ENCODE measurements at places on chromosomes 7 and 10.
A peak's percentile ranks its signal among the peaks of the same experiment; 100 is the strongest.

GRCh38 chr10:82288461-82288881 lies 413.5 kb downstream of the NRG3 start:
- no peak for DNase-seq

DNA sequence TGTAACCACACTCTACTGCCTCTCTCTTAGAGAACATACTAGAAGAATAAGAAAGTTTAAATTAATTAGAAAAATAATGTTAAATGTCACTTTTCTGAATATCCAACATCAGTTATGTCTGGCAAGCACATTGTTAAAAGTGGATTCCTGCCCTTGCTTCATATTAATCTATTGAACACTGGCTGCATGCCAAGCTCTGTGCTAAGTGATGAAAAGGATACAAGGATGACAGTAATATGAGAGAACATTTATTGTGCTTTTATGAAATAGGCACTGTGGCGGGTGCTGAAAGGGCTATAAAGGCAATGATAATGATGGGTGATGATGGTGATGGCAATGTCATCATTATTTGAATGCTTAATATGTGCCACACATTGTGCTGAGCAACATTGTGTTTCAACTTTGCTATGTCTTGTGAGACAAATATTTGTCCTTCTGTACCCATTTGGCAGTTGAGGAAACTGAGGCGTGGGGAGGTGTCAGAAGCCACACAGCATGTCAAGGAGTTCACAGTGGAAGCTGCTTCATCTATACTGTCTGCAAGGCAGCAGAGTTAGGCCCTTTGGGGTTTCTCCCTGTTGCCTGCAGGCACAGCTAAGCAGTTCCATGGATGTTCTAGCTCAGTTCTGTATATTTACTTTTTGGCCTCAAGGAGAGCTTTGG lies 64.2 kb upstream of the RAPGEF5 start:
- DNase-seq: no peak

DNA sequence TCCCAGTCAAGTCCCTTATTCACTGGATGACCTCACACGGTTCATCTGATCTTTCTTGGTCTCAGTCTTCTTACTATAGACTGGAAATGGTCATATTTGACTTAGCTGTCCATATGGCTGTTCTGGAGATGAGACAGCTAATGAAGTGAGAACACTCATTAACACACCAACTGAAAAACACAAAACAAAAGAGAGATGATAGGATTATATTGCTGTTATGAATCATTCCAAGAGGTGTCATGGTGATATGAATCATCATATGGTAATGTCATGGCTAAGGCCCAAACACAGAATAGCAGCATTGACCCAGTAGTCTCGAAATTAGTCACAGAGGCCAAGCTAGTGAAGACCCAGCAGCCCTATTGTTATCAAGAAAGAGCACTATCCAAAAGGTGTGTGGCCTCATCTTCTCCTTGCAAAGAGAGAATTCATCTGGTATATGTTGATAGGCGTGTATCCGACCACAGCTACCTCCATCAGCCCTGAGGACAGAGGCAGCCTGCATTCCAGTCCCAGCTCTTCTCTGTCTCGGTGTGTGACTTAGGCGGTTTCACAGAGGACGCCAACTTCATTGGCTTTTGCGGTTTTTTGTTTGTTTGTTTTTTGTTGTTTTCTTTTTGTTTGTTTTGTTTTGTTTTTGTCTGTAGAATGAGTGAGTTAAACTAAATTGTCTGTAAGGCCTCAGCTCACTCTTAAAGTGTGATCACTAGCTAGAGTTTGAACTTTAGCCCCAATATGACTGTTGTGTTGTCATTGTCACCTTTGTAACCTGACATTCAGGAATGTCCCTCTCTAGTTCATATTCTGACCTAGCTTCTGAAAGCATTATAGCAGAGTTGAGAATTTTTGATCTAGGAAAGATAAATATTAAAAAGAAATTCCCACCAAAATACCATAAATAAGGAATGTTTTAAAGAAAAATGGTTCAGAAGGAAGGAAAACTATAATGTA lies 97.4 kb upstream of the PDCD4 start:
- peak; percentile 83 for DNase-seq

DNA sequence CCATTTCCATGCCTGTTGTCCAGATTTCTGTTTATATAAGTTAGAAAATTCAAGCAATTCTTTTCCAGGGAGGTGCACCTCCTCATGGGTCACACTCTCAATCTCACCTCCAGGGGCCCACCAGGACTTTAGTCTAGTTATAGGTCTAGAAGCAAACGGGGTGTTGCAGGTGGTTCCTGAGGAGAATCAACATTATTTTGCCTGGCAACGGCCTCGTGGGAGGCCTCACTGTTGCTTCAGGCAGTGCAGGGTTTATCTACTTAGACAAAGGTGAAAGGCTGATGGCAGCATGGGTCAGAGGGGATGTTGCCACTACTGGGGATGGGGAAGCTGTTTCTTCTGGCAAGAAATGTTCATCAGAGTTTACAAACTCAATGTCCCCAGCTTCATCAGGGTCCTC lies 56.7 kb upstream of the LRRC18 start:
- DNase-seq: no peak

DNA sequence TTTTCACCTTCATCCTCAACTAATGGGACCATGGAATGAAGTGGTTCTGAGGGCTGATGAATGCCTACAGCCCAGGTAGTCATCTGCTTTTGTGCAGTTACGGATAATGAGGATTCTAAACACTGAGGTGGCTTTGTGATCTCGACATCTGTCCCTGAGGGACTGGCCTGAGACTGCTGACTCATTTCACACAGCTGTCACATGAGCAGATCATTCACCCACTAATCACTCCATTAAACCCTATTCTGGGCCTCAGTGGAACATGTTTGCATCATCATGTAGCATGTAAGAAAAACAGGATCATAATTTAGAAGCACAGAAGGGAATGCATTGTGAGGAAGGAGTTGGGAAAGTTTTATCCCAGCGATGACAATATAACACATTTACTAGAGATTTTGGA lies 79.4 kb upstream of the FEZF1 start:
- DNase-seq: no peak

DNA sequence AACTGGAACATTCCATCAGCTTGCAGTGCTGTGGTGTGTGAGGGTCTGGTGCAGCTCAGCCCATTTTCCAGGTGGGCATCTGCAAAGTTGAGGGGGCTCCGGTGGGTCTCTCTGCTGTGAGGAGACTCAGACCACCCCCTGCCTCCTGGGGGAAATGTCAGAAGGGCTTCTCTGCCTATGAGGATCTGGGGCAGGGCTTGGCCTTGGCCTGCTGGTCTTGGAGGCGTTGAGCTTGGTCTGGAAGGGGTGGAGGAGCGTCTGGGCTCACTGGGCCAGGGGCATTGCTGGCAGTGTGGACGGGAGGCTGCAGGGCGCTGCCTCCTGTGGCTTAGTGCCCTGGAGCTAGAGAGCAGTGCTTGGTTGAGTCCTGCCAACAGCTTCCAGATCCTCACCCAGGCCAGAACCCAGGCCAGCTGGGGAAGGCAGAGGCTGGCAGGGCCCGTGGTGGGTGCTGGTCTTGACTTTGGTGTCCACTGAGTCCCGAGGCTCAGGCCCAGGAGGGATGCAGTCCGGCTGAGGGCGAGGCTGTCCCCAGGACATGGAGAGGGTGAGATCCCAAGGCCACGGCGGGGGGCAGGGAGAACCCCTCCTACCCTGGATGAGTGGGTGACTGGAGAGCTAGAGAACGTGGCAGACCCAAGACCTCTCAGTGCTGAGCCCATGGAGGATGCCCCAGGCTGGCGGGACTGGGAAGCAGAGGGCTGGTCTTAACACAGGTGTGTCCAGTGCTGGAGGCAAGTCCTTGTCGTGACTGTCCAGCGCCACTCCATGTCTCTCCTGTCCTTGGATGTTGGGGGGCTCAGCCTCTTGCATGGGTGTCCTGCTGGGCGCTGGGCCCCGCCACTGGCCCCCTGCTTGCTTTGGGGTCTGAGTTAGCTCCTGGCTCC lies 2.8 kb downstream of the SPRN start:
- DNase-seq: no peak

GRCh38 chr10:72079356-72079755 lies 9.0 kb downstream of the SPOCK2 start:
- no peak for DNase-seq

Measured in activated CD4-positive, alpha-beta T cell treated with anti-CD3 and anti-CD28 coated beads, Interleukin-2, amount 10 ng/mL, durations not matched to agents 24 days and 14 days (primary cell).